ENCODE measurements at places on chromosomes 3 and 15.

DNA sequence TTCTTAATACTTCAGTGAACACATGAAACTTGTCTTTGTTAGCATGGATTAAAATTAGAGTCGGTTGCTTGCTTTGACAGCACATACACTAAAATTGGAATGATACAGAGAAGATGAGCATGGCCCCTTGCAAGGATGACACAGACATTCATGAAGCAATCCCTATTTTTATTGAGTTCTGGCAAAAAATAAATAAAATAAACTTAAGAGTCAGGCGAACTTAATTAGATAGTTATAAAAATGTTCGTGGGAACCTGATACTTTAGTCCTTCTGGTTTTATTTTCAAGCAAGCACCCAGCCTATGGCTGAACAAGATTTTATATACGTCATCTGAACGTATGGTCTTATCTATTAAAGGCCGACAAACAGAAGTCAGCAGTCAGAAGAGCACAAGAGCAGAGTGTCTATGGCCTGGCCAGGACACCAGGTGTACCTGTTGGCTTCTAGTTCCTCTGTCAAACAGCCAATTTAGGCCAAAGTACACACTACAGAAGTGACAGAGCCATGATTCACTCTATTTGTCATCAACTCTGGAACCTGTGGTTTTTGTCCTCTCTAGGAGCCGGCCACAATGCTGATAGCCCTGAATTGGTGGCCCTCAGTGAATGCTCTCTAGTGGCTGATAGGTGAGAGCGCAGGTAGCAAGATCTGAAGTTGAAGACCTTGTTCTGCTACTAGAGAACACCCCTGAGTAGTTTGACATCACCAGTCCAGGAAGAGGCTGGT lies 64.3 kb downstream of the LEO1 start:
- no peak for DNase-seq

DNA sequence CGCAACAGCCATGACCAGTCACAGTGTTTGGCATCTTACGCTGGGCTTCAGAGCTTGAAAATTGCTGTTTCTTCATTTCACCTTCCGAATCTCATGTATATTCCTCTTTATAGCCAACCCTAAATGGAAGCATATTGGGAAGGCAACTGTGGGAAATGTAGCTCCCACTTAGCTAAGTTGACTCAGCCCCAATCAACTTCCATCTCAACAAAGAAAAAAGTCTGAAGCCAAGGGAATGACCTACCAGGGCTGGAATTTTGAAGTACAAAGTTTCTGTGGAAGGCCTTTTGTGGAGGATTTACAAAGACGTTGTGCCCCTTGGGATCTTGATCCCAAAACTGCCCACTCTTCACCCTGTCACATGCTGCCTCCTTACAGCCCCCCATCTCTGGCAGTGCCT lies 85.2 kb upstream of the OXTR start:
- no peak for DNase-seq

- DNase-seq, result no peak
These were observed 26.3 kb upstream of the AADAC start for GRCh38 chr3:151787626-151788025.

GRCh38 chr3:38354588-38355330 lies 8.2 kb downstream of the XYLB start:
- peak; percentile 60 for DNase-seq
